T follicular helper cell (primary cell): ENCODE measurements at places on chromosomes 12 and 14.

GRCh38 chr12:12451098-12451497 is 94.2 kb downstream of the BORCS5 start:
- no peak for DNase-seq

- DNase-seq, result no peak
Observed at GRCh38 chr12:45687081-45688015, 42.2 kb upstream of the ARID2 start.

DNA sequence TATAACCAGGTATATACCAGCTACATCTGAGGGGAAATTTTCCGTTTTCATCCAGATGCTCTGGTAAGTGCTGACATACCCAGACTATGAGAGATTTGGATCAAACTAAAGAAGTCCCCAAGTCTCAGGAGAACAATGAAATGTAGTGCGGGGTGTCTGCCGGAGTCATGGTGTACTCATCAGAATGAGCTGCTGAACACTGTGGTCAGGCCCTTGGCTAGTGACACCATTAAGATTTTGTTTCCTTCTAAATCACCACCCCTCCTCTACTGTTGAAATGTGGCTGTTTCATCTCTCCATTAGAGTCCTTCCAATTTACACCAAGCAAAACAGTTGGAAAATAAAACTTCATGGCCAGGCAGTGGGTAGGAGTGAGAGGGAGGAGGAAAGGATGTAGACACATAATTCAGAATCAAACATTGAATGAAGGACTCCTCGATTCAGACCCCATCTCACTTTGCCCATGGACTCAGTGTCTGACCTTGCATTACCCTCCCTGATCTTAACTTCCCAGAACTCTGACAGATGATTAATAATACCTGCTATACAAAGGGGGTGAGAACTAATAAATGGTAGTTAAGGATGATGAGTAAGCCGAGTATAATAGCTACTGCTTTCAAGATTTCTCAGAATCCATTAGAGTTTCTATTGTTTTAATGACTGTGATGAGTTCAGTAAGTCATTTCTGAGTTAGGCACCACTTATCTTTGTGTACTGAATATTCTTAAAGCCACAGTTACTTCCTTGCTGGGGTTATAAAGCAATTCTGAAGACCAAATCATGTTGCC is 127.4 kb downstream of the CRADD start:
- DNase-seq, result no peak

- no peak for DNase-seq
Observed at GRCh38 chr12:107404981-107405380, 280.6 kb upstream of the PWP1 start.

- no peak for DNase-seq
Observed at GRCh38 chr12:75900226-75900625, 131.3 kb downstream of the PHLDA1 start.

DNA sequence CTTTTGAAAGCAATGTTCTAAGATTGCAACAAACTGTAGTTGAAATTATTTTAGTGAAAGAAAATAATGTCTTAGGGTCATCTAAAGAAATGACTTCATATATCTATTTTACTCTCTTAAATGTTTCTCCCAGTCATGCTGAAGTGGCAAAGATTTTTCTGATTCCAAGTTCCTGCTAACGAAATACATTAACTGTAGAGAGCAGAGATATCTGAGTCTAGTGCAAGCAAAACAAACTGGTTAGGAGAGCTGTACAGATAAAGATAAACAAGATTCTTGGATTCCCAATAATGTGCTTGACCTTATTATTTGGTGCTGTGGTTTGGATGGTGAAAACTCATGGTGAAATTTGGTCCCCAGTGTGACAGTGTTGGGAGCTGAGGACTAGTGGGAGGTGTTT is 199.9 kb upstream of the PWP1 start:
- no peak for DNase-seq

- no peak for DNase-seq
Observed at GRCh38 chr12:92722897-92723296, 20.1 kb downstream of the PLEKHG7 start.

DNA sequence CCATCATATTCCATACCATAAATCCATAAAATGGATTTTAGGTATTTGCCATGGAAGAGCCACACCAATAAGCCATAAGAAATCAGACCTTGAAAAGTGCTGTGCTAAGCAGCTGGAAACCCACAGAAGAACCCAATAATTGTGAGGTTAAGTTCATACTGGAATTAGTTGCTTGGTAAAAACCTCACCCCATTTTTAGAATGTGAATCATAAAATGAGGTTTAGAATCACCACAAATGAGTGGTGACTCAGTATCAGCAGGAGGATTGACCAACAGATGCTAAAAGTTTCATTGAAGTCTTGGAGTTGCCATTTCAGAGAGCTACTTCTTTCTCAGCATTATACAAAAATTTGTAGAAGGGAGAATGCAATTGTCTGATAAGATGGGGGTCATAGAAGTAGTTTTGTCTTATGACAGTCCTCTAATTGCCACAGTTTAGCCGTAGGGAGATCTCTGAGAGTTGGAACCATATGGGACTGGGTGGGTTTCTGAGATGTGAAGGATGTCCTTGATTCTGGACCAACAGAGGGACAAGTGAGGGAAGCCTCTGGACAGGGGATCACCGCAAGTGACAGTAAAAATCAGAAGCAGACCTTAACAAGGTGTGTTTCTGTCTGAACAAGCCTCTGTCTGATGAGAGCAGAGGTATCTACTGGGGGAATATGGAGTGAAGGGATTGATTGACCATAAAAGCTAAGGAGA is 1.4 kb upstream of the STON2 start:
- DNase-seq, result no peak

GRCh38 chr12:91441993-91442952 is 259.7 kb upstream of the DCN start:
- no peak for DNase-seq

- no peak for DNase-seq
Observed at GRCh38 chr14:84927096-84927827, 602.7 kb upstream of the FLRT2 start.

GRCh38 chr12:69585189-69586062 is at the start of gene CCT2:
Gene CCT2 (plus strand): TSS chr12:69585459. CDS start chr12:69585522, 63 bp downstream.
- peak; percentile 95 for DNase-seq

- DNase-seq, result no peak
Observed at GRCh38 chr12:175250-175649, 38.7 kb downstream of the SLC6A12 start.
